ENCODE measurements at places on chromosomes 7 and 10.

GRCh38 chr10:20181434-20181833 is 365.2 kb downstream of the PLXDC2 start:
- no peak for DNase-seq

DNA sequence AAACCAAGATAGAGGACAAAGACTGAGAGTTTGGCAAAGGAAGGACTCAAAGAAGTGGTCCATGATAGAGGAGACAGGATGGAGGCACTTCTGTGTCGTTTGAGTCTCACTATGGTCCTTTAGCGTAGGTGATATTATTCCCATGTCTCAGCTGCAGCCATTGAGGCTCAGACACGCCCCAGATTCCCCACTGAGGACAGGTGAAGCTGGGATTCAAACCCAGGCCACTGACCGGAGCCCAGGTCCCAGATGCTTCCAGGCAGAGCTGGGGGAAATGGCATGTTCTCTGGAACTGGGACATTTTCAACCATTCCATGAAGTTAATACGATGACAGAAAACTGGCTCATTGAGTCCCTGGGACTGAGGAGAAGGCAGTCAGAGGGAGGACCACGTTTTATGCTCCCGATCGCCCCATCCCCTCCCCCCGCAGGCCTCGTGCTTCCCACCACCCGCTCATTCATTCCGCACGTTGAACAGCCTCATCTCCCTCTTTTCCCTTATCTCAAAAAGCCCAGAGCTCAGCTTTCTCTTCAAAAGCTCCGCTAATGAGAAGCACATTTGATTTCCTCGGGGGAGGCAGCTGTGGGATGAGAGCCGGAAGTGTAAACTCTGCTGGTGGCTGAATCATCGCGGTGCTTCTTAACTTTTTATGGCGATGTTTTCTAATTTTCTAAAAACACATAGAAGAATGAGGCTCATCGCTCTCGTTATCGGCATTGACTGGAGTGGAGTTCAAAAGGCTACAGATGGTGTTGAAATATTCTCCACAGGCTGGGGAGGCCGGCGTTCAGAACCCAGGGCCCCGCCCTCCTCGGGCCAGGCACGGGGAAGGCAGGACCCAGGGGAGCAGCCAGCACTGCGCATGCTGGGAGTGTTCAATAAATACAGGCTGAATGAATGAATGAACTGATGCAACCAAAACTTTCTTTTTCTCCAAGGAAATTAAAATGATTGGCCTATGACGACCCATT is 64.0 kb downstream of the OAT start:
- peak; percentile 6 for DNase-seq

DNA sequence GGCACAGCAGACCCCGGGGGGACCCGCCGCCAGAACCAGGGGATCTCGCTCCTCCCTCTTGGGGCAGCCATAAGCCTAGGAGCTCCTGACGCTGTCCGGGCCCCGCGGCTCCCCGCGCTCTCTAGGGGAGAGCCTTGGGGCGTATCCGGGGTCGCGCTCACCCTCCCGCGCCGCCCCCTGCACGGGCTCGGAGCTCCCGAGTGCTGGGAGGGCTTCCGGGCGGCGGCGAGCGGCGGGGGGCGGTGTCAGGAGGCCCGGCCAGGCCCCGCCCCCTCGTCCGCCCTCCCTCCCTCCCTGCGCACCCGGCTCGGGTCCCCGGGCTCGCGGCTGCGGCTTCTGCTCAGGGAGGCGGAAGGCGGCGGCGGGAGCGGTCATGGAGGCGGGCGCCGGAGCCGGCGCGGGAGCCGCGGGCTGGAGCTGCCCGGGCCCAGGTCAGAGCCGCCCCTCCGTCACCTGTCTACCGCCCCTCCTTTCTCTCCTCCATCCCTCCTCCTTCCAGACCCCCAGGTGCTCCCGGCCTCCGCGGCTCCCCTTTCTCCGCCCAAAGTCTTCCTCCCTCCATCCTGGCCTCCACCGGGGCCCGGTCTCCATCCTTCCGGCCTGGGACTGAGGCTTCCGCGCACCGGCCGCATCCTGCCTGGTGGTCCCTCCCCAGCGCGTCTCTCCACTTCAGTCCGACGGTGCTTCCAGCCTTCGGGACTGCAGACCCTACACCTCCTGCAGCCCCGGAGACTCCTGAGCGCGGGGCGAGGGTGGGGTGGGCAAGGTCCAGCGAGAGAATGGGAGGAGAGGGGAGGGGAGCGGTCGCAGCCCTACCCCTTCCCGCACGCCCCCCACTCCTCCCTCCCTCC is at the start of gene CCDC136:
Gene CCDC136 (plus strand): TSS at position 848 of the 851 bp plus-strand sequence. CDS start 444 bp downstream, outside the sequence.
- DNase-seq = peak; percentile 51

- DNase-seq = no peak
Observed at GRCh38 chr10:31864834-31865518, 63.7 kb downstream of the ARHGAP12 start.

DNA sequence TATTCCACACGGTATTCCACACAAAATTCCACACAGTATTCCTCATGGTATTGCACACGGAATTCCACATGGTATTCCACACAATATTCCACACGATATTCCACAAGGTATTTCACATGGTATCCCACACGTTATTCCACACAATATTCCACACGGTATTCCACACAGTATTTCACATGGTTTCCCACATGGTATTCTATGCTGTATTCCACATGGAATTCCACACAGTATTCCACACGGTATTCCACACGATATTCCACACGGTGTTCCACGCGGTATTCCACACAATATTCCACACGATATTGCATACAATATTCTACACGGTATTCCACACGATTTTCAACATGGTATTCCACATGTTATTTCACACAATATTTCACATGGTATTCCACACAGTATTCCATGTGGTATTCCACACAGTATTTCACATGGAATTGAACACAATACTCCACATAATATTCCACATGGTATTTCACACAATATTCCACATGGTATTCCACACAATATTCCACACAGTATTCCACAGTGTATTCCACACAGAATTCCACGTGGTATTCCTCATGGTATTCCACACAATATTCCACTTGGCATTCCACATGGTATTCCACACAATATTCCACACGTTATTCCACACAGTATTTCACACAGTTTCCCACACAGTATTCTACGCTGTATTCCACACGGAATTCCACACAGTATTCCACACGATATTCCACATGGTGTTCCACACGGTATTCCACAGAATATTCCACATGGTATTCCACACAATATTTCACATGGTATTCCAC is 136.0 kb upstream of the CHST15 start:
- no peak for DNase-seq

- DNase-seq = no peak
Observed at GRCh38 chr10:119049361-119049760, 19.8 kb downstream of the NANOS1 start.

- DNase-seq = no peak
Observed at GRCh38 chr10:9848981-9849380, 1168.7 kb upstream of the CELF2 start.

- DNase-seq = no peak
Observed at GRCh38 chr10:121450247-121450646, 148.0 kb downstream of the FGFR2 start.

- no peak for DNase-seq
Observed at GRCh38 chr7:55235115-55235514, 130.0 kb upstream of the LANCL2 start.

- no peak for DNase-seq
Observed at GRCh38 chr10:18886102-18886501, 162.5 kb upstream of the MALRD1 start.

DNA sequence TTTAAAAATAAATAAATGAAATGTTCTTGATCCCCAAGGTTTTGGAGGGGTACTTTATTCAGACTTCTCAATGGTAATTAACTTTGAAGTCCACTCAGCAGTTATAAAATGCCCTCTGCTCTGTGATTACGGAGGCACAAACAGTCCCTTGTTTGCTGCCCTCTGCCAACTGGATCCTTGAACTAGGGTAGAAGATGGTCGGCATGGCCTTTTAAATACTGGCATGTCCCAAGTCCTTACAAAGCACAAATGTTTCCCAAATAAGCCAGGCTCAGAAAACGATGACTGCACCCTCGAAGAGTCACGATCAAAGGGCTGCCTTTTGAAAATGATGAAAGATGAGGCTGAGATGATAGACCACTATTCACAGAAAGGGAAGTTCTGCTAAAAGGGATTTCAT is 47.0 kb downstream of the GFRA1 start:
- DNase-seq = no peak

GRCh38 chr10:76086761-76087639 is 655.6 kb downstream of the LRMDA start:
- no peak for DNase-seq

DNA sequence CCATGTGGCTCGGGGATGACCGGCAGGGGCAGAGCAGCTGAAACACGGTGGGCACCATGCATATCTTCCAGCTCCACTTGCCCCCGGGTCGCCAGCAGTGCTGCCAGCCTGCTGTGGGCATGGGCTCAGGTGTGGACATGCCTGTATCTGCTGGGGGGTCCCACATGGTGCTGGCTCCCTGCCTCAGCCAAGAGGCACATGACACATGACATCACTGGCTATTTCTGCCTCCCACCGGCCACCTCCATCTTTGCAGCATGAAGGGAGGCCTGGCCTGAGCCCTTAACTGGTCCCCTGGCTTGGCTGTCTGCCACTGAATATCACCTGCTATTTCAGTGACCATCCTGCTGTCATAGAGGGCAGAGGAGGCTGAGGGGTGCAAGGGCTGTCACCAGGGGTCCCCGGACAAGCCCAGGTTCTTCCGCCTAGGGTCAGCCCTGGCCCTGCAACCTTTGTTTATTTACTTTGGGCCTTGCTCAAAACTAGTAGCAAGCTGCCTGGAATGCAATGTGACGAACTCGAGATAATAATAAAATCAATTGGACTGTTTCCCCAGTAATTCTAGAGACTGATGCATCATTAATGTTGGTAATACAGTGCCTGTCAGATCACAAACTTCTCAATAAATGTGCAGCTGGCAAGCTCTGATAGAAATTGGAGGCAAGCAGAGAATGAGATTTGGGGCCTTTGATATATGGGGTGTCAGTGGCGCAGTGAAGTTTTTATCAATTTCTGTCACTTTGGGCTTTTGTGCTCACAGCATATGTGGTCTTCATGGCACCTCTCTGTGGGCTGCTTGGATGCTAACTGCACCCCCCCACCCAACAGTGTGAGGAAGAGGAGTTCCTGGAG is 28.5 kb downstream of the ZMIZ1 start:
- no peak for DNase-seq

- DNase-seq = no peak
Observed at GRCh38 chr10:120313715-120314114, 143.3 kb upstream of the PLPP4 start.

DNA sequence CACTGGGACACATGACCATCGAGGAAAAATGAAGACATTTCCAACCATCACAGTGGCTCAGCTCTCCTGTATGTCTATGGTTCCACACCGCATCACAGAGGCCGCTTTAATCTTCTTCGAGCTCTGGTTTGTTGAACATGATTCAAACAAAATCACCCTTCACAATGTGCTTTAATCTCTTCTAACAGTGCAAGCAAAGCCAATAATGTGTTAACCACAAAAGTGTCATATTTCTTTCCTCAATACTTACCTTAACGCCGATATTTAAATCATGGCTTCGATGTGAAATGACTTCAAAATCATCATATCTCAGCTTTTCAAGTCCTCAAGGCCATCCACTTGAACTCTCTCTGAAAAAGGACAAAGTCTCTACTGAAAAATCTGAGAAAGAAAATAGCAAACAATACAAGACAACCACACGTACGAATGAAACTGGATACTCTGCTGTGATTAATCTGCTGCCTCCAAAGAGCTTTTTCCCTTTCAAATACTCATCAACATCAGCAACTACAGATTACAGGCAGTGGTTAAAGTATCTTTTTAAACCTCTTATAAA is 23.0 kb upstream of the SVIL start:
- DNase-seq = no peak

- DNase-seq = no peak
Observed at GRCh38 chr7:98811299-98811698, 58.5 kb downstream of the TMEM130 start.

- DNase-seq = no peak
Observed at GRCh38 chr10:1126461-1126860, 70.3 kb downstream of the WDR37 start.

GRCh38 chr7:35725280-35725680 is 30.3 kb upstream of the HERPUD2 start:
- no peak for DNase-seq

DNA sequence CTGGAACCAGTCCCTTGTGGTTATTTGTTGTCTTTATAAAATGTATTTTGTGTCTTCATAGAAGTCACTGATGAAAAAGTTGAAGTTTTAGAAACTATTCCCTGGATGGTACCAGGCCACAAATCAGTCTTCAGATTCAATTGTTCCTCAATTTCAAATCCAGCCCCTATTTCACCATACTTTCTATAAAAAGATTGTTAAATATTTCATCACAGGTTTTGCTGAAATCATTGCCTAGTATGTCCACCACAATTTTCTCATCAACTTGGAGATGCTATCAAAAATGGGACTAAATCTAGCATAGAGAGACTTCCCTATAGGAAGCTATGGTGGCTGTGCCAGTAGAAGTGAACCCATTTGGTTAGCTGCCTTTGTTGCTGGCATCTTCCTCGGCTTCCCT is 118.5 kb downstream of the RAB18 start:
- no peak for DNase-seq

DNA sequence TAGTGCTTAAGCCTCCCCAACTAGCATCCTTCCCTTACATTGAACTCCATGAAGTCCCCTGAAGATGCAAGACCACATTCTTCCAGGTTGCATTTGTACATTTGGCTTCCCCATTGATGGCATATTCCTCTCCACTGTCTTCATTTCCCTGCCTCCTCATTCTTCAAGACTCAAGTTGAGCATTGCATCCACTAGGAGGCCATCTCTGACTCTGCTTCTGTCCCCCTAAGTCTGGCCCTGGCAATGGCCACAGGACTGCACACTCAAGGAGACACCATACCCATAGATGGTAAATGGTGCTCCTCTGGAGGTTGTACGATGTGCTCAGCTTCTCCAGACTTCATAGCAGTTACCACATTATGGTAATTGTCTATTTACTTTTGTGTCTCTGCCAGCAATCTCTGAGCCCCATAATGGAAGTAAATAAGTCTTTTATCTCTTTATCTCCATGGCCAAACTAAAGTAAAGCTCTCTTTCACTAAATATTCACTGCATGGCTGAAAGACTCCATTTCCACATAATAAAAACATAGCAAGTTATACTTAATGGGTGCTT is 112.6 kb downstream of the PTPRZ1 start:
- no peak for DNase-seq

GRCh38 chr7:108421720-108422331 is 34.4 kb downstream of the NRCAM start:
- DNase-seq = no peak

- no peak for DNase-seq
Observed at GRCh38 chr7:131895541-131896164, 339.2 kb upstream of the PODXL start.

DNA sequence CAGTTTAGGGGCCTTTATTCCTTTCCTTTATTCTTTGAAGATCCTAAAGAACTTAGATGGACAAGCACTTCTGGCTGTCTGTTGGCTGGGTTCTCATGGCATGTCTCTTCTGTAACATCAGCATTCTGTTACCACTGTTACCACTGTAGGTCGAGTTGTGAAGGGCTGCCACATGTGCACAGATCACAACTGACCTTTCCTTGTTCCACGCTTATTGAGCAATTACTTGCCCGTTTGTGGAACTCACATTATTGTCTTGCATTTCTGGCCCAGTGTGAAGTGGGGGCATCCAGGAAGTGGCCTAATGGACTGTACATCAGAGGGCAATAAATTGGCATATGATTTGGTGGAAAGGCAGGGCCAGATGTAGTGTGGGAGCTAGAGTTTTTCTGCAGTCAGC is 23.7 kb downstream of the GBF1 start:
- no peak for DNase-seq

Measured in activated CD4-positive, alpha-beta T cell treated with anti-CD3 and anti-CD28 coated beads, Interleukin-2, amount 50 U/mL, for 24 hours (primary cell).